ENCODE measurements at places on chromosomes 3 and 15.

GRCh38 chr3:89260721-89261120 is 153.3 kb downstream of the EPHA3 start:
- no peak for DNase-seq

GRCh38 chr15:81595752-81596151 is 221.7 kb upstream of the TMC3 start:
- no peak for DNase-seq

DNA sequence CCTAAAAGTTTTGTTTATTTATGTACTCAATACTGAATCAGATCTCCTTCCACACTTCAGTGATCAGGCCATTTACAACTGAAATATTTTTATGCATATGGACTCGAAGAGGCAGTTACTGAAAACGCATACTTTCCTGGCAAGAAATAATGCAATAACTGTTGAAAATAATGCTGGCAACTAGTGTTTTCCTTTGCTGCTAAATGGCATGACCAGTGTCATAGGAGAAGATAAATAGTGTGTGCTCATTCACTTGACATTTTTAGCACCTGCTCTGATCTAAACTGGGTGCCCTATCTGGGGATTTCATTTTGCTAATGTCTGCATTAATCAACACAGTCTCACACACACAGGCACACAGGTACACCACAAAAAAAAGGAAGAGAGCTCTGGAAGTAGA is 695.2 kb downstream of the TUSC7 start:
- DNase-seq, result no peak

DNA sequence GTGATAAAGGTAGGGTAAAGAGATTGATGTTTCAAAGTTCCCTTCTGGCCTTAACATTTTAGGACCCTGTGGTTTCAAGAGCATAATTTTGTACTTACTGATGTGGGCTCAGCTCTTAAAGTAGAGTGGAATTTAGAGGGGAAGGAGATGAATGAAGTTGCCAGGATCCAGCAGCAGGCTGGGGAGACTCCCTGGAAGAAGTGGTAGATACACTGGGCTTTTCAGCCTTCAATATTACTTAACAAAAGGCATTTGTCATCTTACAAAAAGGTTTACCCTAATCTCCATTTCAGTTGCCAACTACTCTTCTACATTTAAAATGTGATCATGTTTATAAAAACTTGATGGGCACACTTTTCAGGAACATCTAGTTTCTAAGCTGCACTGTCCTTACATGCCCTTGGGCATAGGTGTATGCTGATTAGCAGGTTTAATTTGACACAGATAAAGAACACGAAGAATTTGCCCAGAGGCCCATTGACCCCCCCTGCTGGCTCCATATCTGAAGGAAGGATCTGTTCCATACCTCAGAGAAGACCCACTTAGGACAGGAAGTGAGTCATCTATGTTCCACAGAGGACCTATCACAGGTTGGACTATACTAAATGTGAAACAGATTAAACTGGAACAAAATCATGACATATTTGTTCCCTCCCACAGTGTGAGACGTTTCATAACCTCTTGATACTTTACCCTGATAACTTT is 93.0 kb upstream of the LPP start:
- DNase-seq, result no peak

- no peak for DNase-seq
Observed at GRCh38 chr3:163159306-163159705, 1662.7 kb downstream of the OTOL1 start.

GRCh38 chr3:98730338-98730737 is 32.8 kb upstream of the ST3GAL6 start:
- DNase-seq, result no peak

- DNase-seq, result no peak
Observed at GRCh38 chr15:78831229-78832207, 20.3 kb upstream of the ADAMTS7 start.

DNA sequence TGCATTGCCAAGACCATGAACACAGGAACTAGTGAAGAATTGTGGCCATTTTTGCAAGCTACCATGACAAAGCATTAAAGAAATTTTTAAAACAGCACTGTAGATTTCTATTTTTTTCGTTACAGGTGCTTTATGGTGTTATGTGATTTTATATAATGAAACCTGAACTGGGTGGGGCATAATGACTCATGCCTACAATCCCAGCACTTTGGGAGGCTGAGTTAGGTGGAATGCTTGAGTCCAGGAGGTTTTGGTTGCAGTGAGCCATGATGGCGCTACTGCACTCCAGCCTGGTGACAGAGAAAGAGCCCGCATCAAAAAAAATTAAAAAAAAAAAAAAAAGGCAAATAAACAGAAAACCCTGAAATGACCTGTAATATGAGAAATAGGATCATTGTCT is 846.7 kb downstream of the EPHA3 start:
- DNase-seq, result no peak

- no peak for DNase-seq
Observed at GRCh38 chr3:177835917-177836316, 638.6 kb upstream of the TBL1XR1 start.
